ENCODE measurements at places on chromosomes 3 and 15. TPM values are rescaled to one million over a fixed set of nuclear protein-coding genes. Genes with fewer than 3 reads are reported as not detected.

GRCh38 chr3:18307529-18307928 lies 117.6 kb downstream of the SATB1 start:
- no peak for DNase-seq
- H3K27ac ChIP-seq, result no peak overlapping the region
- no peak overlapping the region for H3K4me3 ChIP-seq

DNA sequence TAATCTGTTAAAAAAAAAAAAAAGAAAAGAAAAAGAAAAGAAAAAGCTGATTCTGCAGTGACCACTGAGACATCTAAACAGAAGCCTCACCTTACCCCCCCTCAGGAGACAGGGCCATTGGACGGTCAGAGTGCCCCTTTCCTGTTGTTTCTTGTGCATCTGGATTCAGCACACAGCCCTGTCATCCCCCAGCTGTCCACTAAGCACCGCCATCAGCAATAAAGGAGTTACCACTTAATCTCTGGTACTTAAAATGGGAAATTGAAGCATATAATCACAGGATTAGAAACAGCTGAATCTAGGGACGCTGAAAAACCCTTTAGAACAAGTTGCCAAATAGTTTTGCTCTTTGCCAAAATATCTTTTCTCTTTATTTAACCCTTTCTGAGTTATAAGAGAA lies 62.5 kb downstream of the TRIM69 start:
- H3K36me3 ChIP-seq, result no peaks in the 10 kb centered on the region
- no peaks in the 10 kb centered on the region for H3K4me1 ChIP-seq
- no peaks in the 10 kb centered on the region for H3K27me3 ChIP-seq
- DNase-seq, result no peak
- H3K27ac ChIP-seq, result no peak overlapping the region
- no peak overlapping the region for H3K4me3 ChIP-seq

- no peak for DNase-seq
- H3K27ac ChIP-seq, result no peak overlapping the region
- H3K27me3 ChIP-seq, result peaks cover 5% of the 10 kb centered on the region
- H3K36me3 ChIP-seq, result no peaks in the 10 kb centered on the region
- no peak overlapping the region for H3K4me3 ChIP-seq
- no peaks in the 10 kb centered on the region for H3K4me1 ChIP-seq
Measured at GRCh38 chr15:91151781-91152563, 51.9 kb downstream of the SV2B start.

PRTG gene
- 2.1 TPM for total RNA-seq

DNA sequence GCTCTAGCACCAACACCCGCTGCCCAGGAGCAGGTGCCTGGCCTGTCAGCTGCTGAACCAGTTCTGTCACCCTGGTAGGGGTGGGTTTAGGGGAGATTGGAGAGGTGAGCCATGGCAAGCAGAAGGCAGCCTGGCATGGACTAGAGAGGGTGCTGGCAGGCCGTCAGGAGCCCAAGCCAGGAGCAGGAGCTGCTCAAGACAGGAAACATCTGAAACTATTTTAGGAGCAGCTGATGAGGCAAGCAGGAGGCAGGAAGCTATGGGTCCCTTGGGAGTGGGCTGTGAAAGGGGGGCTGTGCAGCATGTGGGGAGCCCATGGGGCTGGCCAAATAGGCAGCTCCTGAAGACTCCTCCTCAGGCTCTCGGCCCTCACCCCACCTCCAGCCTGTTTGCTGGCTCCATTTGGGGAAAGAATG lies 2.3 kb downstream of the INKA1 start:
- peak; percentile 79 for DNase-seq
- no peaks in the 10 kb centered on the region for H3K27me3 ChIP-seq
- H3K4me3 ChIP-seq, result no peak overlapping the region
- no peaks in the 10 kb centered on the region for H3K36me3 ChIP-seq
- H3K4me1 ChIP-seq, result peaks cover 55% of the 10 kb centered on the region

MYRIP gene
- 12.0 TPM for total RNA-seq

MESP2 gene
- total RNA-seq, result not detected

ALDH1A2 gene
- 16.2 TPM for total RNA-seq

DNA sequence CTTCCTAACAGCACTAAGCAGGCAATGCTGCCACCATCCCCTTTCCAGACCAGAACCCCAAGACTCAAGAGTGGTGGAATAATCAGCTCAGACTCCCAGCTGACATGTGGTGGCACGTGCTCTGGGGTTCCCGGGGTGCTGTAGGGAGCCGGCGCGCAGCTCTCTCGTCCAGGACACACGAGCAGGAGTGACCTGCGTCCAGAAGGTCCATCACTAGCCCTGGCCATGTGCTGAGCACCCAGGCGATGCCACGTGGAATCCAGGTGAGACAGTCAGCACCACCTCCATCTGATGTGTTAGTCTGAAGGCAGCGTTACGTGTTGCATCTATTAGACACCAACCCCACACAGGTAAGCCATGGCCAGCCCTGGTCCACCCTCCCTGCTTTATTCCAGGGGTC lies 78.2 kb downstream of the VGLL4 start:
- no peaks in the 10 kb centered on the region for H3K27me3 ChIP-seq
- peaks cover 4% of the 10 kb centered on the region for H3K36me3 ChIP-seq
- DNase-seq, result no peak
- peaks cover 96% of the 10 kb centered on the region for H3K4me1 ChIP-seq
- H3K27ac ChIP-seq, result peak overlapping the region; percentile 52

ZNF860 gene
- total RNA-seq, result 1.4 TPM

GRCh38 chr3:45479621-45480035 lies 91.3 kb downstream of the LARS2 start:
- H3K4me3 ChIP-seq, result no peak overlapping the region
- H3K36me3 ChIP-seq, result no peaks in the 10 kb centered on the region
- H3K27me3 ChIP-seq, result no peaks in the 10 kb centered on the region
- peak overlapping the region; percentile 37 for H3K27ac ChIP-seq
- no peak for DNase-seq

All from tibial nerve (tissue), 4 donors.